Osteocyte (in vitro differentiated cells): ENCODE measurements at places on chromosomes 2 and 18.
A peak's percentile ranks its signal among the peaks of the same experiment; 100 is the strongest.

DNA sequence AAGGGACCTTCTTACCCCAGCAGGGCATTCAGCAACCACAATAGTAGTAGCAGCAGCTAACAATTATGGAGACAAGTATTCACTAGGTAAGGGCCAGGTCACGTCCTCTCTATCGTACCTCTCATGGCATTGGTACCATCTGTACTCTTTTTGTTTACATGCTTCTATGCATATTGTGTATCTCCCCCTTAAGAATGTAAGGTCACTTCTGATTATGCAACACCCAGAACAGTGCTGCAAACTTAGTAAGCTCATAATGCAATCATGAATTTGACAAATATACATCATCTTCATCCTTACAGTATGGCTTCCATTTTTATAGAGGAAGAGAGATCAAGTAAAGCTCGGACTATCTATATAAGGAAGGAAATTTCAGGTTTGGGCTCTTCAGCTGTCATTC lies 46.1 kb downstream of the SPRED2 start:
- DNase-seq = no peak

GRCh38 chr18:38033282-38033681 lies 467.7 kb upstream of the CELF4 start:
- DNase-seq = no peak

- DNase-seq = no peak
Observed at GRCh38 chr2:16716024-16716423, 50.4 kb upstream of the CYRIA start.

DNA sequence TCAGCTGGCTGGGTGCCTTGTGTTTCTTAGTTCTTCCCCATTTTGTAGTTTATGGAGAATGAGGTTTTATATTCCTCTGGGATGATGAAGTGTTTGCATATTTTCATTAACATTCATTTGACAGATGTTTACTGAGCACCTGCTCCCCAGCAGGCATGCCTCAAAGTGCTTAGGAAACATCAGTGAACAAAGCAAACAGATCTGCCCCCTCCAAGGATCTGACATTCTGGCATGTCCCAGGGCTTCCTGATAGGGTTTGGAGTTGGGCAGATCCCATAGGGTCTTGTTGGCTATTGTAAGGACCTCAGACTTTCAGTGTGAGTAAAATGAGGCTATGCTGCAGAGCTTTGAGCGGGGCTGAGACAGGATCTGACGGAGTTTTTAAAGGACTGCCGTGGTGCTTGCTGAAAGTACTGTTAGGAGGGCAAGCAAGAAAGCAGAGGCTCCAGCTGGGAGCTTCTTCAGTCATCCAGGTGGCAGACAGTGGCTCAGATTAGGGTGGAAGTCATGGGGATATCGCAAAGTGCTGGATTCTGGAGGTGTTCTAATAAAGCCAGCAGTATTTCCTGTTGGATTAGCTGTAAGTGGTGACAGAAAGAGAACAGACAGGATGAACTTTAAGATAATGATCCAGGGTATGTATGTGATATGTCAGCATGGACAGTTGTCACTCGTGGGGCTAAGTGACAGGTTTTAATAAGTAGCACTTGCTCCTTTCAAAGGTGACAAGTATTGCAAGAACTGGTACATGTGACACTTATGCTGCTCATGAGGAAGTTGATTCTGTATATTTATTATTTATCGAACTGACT lies 11.3 kb upstream of the IAH1 start:
- peak; percentile 34 for DNase-seq

GRCh38 chr2:74426181-74426758 lies 4.7 kb downstream of the WDR54 start:
- DNase-seq = no peak

DNA sequence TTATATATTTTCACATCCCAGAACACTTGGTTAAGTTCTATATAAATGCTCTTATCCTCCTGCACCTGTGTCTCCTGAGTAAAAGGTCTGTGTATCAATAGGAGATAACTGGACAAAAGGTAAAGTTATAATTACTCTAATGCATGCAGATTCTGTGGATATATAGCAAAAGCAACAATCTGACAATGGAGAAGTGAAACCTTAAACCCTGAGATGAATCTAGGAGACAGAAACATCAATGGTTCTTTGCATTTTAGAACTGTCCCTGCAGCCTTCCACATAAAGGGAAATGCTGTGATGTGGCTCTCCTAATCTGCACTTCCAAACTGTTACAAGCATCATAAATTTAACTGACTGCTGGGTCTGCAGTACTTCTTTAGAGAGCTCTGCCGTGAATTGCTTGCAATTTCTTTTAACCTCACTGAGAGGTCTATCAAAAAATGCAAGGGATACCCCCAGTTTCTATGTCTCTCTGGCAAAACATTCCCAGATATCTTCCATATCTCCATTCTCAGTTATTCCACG lies 42.8 kb upstream of the FSIP2 start:
- DNase-seq = no peak

GRCh38 chr2:80579756-80580155 lies 275.2 kb upstream of the LRRTM1 start:
- no peak for DNase-seq

DNA sequence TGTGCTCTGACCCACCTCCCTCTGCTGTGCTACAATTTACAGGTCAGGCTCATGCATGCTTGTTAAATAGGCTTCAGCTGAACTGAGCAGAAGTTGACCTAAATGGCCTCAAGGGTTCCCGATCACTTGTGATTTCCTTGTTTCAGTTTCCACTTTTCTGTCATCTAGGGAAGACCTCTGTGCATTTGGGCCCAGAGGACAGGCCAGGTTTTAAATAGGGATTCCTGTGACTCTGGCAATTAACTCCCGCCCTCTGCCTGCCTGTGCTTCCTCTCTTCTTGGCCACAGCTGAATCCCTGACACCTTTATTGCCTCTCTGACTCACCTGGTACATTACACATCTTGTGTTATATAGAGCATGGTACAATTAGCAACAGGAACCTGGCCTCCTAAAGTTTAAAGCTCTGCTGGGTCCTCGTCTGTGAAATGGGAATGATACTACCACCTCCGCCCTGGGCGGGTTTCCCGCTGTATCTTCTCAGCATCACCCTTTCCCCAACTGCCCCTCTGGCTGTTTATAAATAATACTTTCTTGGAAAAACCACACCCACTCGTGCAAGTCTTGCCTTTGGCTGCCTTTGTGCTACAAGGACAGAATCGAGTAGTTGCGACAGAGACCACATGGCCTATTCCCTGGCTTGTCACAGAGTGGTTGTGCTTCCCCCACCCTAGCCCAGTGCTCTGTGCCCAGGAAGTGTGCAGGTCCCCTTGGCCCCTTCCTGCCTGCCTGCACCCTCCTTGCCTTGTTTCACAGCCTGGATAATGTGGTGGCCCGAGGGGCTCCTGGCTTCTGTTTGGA lies 7.9 kb downstream of the CABLES1 start:
- no peak for DNase-seq

DNA sequence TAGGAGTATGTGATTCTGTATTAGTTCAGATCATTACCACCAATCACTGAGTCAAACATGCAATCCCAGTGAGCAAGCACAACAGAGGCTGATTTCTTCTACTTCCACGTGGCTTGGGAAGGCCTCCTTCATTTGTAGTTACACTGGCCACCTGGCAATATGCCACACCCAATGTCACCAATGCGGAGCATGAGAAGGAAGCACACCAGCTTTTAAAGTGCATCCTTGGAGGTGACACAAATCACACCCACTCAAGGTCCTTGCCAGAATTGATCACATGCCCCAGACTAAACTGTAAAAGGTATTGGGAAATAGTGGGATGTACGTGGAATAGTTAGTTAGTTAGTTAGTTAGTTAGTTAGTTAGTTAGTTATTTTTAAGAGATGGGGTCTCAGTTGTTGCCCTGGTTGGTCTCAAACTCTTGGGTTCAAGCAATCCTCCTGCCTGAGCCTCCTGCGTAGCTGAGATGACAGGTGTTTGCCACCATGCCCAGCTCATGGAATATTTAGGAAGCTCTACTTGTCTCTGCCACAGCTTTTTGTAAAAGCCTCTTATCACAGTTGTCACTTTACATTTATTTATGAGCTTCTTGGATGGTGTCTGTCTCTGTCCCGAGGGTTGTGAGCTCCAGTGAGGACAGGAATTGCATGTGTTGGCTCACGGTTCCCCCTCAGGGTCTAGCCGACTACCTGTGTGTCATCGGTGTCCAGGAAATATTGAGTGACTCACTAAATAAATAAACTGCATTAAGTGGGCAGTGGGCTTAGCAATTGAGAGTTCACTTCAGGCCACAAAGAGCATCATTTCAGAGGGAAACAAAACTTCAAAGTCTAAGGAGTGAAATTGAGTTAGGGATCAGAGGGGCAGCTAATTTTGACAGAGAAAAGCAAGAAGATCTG lies 28.1 kb upstream of the CAB39 start:
- no peak for DNase-seq

DNA sequence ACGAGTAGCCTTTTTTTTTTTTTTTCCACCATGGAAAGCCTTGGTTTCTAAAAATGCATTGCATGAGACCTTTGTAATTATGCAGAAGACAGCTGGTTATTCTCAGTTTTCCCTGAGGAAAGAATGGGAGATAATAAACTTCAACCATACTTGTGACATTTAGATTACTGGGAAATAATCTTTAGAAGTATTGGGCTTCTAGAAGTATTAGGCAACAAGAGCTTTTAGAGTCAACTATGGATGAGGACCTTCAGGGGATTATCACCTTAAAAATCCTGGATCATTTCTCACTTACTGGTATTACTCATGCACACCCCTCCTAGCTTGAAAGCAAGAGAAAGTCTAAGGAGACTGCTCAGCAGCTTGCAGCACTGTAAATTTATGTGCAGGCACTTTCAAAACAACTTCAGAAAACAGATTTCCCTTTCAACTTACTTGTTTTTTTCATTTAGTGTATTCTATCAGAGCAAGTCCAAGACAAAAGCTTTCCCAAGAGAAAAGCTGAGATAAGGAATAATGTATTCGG lies 175.9 kb downstream of the NRXN1 start:
- DNase-seq = no peak

- no peak for DNase-seq
Observed at GRCh38 chr2:171318463-171318934, 115.3 kb downstream of the METTL8 start.

GRCh38 chr2:184413671-184414229 lies 184.6 kb upstream of the ZNF804A start:
- DNase-seq = no peak

DNA sequence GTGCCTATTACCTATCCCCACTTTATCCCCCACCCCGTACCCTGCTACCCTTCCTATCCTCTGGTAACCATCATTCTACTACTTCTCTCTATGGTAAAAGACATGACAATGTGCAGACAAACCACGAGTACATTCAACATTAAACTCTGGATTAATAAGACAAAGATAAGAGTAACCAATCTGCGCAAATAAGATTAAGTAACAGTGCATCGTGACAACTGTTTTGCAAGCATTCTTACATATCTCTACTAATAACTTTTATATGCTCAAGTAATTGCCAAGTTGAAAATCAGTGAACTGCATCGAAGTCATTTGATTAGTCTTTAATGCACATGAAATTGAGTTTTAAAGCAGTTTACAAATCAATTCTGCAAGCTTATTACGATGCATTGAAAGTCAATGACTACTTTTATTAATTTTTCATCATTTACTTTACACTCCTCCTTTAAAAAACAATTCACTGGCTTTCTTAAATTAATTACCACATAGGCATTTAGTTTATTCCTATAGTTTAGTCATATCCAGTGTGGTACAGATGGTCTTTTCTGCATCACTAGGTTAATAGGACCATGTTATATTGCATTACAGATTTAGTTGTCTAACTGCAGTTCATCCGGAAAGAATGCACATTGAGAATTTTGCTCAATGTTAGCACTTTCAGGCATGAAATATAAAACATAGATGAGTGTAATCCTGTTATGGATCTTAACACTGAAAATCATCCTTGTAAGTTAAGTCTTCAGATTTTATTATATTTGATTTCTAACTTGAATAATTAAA lies 178.1 kb downstream of the GCA start:
- DNase-seq = no peak

DNA sequence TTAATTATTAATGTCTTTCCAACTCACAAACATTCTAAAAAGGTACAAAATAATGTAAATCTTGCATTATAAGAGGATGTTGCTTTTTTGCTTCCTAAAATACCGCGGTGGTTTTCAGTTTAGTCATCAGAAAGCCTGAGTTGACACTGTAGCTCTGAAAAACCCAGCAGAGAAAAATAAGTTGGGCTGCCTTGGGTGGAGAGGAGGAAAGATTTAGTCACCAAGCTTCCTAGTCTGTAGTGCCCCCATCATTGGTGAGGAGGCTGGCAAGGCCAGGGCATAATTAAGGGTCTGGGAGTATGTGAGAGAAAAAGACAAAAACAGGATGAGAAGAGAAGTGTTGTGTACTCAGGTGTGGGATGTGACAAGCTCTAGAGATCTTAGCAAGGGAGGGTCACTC lies 5.7 kb downstream of the PTPRM start:
- no peak for DNase-seq

DNA sequence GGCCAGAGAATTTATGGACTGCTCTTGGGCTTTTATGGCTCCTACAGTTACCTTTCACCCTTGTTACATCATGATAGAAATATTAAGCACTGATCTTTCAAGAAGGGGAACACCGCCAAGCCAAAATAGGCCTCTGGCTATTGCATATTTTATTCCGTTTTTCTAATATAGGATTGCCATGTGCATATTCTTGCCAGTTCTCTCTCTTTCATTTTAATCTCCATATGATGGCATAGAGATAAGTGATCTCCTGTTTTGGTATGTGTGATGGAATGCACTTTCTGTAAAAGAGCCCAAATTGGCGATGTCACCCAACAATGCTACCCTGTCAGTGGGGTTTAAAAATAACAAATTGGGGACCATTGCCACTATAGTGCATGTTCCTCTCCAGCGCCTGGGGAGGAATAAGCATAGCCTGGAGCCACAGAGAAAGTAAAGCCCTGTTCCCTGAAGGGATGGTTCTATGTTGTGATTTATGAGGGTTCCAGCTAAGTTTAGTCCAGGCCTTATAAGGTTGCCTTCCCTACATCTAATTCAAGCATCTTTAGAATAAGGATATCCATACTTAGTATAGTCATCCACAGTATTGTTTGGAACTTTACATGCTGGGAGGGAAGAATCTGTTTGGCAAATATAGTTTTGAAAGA lies 26.9 kb downstream of the CMPK2 start:
- DNase-seq = no peak

GRCh38 chr2:134932864-134933526 lies 14.4 kb downstream of the CCNT2 start:
- DNase-seq = no peak

- DNase-seq = no peak
Observed at GRCh38 chr18:37336568-37337285, 228.9 kb downstream of the CELF4 start.

DNA sequence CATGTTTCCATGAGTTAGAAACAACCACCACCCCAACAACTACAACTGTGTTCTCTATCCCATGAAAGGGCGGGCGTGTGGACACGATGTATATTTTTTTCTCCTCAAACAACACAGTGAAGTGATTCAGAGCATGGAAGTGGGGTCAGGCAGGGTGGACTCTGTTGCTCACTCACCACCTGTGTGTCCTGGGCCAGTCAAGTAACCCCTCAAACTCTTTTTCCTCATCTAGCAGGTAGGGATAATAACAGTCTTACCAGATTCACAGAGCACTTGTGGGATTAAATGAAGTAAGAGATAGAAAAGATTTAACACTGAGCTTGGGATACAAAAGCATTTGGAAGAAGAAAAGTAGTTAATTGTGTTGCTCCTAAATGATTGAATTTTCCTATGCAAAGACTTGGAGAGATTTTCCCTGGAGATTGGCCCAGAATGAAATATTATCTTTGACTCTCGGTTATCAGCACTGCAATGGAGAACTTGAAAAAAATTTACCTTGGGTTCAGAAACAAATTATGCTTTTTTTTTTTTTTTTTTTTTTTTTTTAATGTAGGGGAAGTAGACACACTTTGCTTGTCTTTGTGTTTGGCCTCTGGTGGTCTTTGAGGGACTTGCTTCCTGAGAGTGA lies 161.9 kb upstream of the EPAS1 start:
- peak; percentile 49 for DNase-seq
